CD4-positive, alpha-beta T cell treated with Interleukin-6 at 100 ng/mL for 8 hours (primary cell): ENCODE measurements at places on chromosomes 4 and X.

GRCh38 chrX:71366674-71367256 lies 608 bp downstream of the TAF1 start:
- DNase-seq: no peak

DNA sequence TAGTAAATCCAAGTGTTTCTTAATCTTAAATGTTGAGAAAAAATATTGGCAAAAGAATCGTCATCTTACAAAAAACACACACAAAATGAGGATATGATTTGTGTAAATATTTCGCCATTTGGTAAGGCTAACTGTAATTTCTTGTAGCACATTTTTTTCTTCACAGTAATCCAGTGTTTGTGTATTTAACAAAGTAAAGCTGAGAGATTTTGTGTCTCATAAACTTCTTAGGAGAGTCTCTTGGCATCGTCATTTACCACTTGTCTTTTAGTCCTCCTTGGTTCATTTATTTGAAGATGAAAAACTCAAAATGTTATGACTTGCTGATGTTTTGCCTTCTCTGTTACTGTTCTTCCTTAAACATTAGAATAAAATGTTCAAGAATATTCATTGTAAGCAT lies 326.7 kb upstream of the PITX2 start:
- DNase-seq: no peak

DNA sequence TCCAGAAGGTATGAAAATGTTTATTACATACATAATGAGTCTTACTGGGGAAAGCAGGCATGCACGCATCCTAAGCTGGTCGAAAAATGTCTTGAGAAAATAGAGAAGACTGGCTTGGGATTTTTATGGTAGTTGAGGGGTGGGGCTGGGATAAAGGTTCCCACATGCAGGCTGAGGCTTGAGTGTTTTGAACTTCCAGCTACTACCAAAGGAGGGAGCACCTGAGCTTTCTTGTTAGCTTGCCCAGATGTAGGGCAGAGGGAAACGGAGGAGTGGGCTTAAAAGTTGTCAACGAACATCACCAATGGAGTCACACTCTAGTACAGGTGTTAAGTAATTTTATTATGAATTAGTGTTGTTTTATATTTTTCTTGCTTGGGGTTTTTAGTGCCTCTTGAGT lies 39.6 kb upstream of the SRPX start:
- no peak for DNase-seq

- DNase-seq: no peak
Measured at GRCh38 chrX:65509400-65509799, 25.2 kb downstream of the LAS1L start.

- no peak for DNase-seq
Measured at GRCh38 chrX:129754056-129755024, 15.6 kb downstream of the XPNPEP2 start.

DNA sequence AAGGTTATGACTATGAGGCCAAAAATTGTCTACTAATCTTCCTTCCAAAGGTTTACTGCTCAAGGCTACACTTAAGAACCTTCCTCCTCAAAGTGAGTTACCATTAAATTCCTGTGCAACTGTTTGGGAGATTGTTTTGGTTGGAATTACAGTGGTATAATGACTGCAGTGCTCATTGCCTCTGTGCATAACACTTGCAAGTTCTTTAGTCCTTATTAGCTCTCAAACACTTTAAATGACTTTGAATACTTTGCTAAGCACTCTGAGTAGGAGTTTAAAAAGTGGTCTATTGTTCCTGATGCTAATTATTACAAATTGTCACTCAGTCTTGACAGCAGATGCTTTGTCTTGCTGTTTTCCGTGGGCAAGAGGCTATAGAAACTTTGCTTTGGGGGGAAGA lies 422.8 kb upstream of the PABPC4L start:
- no peak for DNase-seq

GRCh38 chrX:106959901-106960300 lies 39.7 kb downstream of the CLDN2 start:
- no peak for DNase-seq

GRCh38 chr4:159018062-159018629 lies 84.7 kb upstream of the RAPGEF2 start:
- no peak for DNase-seq

DNA sequence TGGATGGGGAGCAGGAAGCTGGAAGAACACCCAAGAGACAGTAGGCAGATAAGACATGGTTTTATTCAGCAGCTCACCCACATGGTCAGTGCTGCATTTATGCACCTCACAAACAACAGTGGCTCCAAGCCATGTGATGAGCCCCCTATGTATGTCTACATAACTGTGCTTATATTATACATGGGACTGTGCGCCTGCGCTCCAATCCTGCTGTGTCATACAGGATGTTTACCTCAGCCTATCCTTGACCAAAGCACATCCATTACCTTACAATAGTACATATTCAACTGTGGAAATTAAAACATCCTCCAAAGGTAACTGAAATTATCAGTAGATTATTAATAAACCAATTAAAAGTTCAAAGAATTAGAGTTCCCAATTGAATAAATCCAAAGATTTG lies 44.1 kb upstream of the SGMS2 start:
- no peak for DNase-seq

DNA sequence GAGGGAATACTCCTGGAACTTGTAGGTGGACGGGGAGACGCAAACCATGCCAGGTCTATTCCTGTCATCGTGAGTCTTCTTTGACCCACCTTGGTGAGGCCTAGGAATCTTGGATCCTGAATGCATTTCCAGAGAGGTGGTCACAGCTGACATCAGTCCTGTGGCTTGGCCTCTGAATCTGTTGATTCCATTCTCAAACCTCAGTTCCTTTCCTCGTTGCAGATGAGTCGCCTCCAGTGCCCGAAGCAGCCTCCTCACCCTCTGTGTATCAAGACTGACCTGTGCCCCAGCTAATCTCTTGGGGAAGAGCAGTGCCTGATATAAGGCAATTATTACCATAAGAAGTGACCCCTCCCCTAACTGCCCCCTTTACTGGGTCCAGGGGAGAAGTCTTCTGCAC lies 118.1 kb downstream of the SMIM20 start:
- DNase-seq: no peak

- no peak for DNase-seq
Measured at GRCh38 chrX:8692871-8693270, 39.1 kb downstream of the ANOS1 start.

GRCh38 chr4:79652738-79653137 lies 244.7 kb upstream of the GK2 start:
- no peak for DNase-seq

- DNase-seq: no peak
Measured at GRCh38 chr4:44916411-44916810, 190.1 kb upstream of the GNPDA2 start.

- no peak for DNase-seq
Measured at GRCh38 chrX:44875185-44875489, 2.1 kb downstream of the KDM6A start.

GRCh38 chr4:170729897-170730296 lies 640.1 kb upstream of the AADAT start:
- DNase-seq: no peak

DNA sequence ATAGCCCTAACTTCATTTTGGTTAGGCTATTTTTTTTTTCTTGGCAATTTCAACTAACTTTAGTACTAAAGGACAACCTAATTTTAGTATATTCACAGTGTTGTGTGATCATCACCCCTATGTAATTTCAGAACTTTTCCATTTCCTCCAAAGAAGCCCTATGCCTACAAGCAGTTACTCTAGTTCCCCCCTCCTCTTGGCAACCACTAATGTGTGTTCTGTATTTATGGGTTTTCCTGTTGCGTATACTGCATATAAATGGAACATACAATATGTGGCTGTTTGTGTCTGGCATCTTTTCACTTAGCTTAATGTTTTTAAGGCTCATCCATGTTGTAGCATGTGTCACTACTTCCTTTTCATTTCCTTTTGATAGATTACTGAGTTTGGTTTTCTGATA lies 57.6 kb downstream of the N4BP2 start:
- DNase-seq: no peak
